ENCODE measurements at places on chromosomes 12 and 14. TPM values are rescaled to one million over a fixed set of nuclear protein-coding genes. Genes with fewer than 3 reads are reported as not detected.

- no peak overlapping the region for H3K4me3 ChIP-seq
- no peaks in the 10 kb centered on the region for H3K4me1 ChIP-seq
- H3K27me3 ChIP-seq, result no peaks in the 10 kb centered on the region
These were observed 64.9 kb downstream of the LLPH start for GRCh38 chr12:66065641-66066136.

GRCh38 chr12:18375131-18375530 is 113.8 kb downstream of the PIK3C2G start:
- H3K27ac ChIP-seq, result no peak overlapping the region
- H3K4me1 ChIP-seq, result no peaks in the 10 kb centered on the region
- no peak for DNase-seq
- no peaks in the 10 kb centered on the region for H3K36me3 ChIP-seq
- no peak overlapping the region for H3K4me3 ChIP-seq

DNA sequence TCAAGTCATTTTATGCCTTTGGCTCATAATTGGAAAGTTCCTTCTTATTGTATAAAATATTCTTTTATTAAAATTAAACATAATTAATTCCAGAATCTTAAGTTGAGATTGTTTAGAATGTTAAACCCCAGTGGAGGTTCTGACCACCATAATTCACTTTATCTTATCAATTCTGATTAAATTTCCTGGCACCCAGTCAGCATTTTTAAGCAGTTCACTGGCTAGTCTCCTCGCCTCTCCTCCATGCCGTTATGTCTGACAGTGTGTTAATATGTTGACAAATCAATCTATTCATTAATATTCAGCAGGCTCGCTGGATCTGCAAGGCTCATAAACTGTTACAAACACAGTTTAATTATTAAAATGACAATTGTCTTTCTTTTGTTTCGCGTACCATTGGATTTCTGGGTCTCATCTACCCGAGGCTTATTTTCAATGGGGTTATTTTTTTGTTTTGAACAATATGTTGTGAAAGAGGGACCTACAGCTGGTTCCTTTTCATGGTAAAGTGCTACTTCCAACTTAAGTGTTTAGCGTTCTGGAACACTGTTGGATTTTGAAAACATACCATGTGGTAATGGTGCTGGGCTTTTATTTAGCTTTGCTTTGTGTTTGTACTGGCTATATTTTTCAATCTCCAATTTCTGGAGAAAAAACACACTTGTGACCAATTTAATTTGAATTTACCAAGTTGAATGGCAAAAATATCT is 339.7 kb downstream of the PRKD1 start:
- H3K27ac ChIP-seq, result peak overlapping the region; percentile 45
- no peaks in the 10 kb centered on the region for H3K36me3 ChIP-seq
- DNase-seq, result no peak
- peak overlapping the region; percentile 12 for H3K4me3 ChIP-seq
- peaks cover 15% of the 10 kb centered on the region for H3K4me1 ChIP-seq

- no peaks in the 10 kb centered on the region for H3K27me3 ChIP-seq
- H3K4me3 ChIP-seq, result no peak overlapping the region
- no peak overlapping the region for H3K27ac ChIP-seq
- peaks cover 17% of the 10 kb centered on the region for H3K36me3 ChIP-seq
- no peak for DNase-seq
- peaks cover 4% of the 10 kb centered on the region for H3K4me1 ChIP-seq
These were observed 13.1 kb downstream of the C2CD5 start for GRCh38 chr12:22531205-22531604.

DNA sequence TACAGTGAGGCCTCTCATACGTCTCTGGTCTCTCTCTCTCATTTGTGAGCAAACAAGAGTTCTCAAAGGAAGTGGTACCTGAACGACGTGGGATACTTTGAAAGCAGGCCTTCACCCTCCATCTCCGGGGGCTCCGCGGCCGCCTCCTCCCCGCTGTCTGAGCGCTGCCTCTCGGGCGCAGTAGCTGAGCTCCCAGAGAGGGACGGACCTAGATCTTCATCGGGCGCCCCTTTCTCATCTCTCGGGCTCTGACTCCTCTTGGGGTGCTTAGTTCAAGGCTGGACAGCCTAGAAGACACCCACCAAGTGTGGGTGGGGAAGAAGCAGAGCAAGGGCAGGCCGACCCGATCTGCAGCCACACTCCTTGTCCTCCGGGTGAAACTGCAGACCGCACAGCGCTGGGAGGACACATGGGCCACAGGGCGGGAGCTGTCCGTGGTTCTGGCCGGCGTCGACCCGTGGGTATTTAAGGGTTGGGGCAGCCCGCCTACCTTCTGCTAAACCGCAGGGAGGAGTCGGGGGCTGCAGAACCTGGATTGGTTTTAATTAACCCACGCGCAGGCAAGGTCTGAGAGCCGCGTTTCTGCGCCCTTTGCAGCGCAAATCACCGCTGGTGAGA is 92.7 kb downstream of the PAH start:
- no peaks in the 10 kb centered on the region for H3K4me1 ChIP-seq
- no peaks in the 10 kb centered on the region for H3K36me3 ChIP-seq
- no peak overlapping the region for H3K4me3 ChIP-seq
- DNase-seq, result peak; percentile 31
- H3K27me3 ChIP-seq, result no peaks in the 10 kb centered on the region

- H3K4me3 ChIP-seq, result no peak overlapping the region
- H3K4me1 ChIP-seq, result no peaks in the 10 kb centered on the region
- no peaks in the 10 kb centered on the region for H3K36me3 ChIP-seq
- no peak for DNase-seq
- H3K27ac ChIP-seq, result peak overlapping the region; percentile 19
These were observed 90.3 kb downstream of the RPS6KA5 start for GRCh38 chr14:90970167-90970600.

DNA sequence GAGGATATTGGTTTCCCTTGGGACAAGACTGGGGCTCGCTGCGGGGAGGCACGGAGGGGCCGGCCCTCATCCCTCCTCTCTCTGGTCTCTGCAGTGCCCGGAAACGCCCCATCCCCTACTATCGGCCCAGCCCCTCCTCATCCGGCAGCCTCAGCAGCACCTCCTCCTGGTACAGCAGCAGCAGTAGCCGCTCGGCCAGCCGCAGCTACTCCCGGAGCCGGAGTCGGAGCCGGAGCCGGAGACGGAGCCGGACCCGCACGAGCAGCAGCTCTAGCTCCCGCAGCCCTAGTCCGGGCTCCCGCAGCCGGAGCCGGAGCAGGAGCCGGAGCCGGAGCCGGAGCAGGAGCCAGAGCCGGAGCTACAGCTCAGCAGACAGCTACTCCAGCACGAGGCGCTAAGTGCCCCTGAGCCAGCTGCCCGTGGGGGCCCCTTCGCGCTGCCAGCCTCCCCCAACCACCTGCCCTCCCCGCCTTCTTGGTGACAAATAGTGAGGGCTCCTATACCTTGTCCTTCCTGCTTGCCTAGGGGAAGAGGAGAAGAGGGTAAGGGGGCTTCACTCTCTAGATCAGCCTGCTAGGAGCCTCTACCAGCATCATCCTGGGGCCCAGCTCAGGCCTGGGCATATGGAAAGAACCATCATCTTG is 22.2 kb upstream of the HSPB8 start:
- no peak for DNase-seq
- H3K36me3 ChIP-seq, result no peaks in the 10 kb centered on the region
- no peaks in the 10 kb centered on the region for H3K4me1 ChIP-seq

- no peaks in the 10 kb centered on the region for H3K36me3 ChIP-seq
- DNase-seq, result no peak
- no peaks in the 10 kb centered on the region for H3K4me1 ChIP-seq
- H3K27ac ChIP-seq, result no peak overlapping the region
These were observed 99.2 kb downstream of the SLC5A8 start for GRCh38 chr12:101110866-101111265.

GRCh38 chr12:131897276-131897675 is 2.9 kb downstream of the ULK1 start:
- H3K27ac ChIP-seq, result peak overlapping the region; percentile 93
- no peaks in the 10 kb centered on the region for H3K27me3 ChIP-seq
- DNase-seq, result peak; percentile 35
- peaks cover 6% of the 10 kb centered on the region for H3K36me3 ChIP-seq
- H3K4me3 ChIP-seq, result no peak overlapping the region

DNA sequence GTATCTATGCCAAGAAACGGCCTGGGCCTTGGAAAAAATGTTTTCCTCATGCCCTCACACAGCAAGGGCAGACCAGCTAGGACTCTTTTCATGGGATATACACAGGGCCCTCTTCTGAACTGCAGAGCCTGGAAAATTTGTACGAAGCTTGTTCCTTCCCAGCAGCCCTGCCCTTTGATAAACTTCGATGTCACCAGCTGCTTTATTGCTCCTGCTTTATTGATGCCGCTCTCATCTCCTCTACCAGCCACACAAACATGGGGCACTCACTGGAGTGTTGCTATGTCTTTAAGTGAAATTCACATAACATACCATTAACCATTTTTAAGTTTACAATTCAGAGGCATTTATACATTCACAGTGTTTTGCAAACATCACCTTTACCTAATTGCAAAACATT is 197.9 kb downstream of the KTN1 start:
- no peak for DNase-seq
- no peaks in the 10 kb centered on the region for H3K4me1 ChIP-seq
- H3K4me3 ChIP-seq, result no peak overlapping the region

GRCh38 chr14:77097006-77097699 is 905 bp upstream of the CIPC start:
- no peaks in the 10 kb centered on the region for H3K27me3 ChIP-seq
- H3K27ac ChIP-seq, result peak overlapping the region; percentile 84
- no peak for DNase-seq

- no peak for DNase-seq
- peaks cover 13% of the 10 kb centered on the region for H3K4me1 ChIP-seq
- no peak overlapping the region for H3K27ac ChIP-seq
- H3K27me3 ChIP-seq, result no peaks in the 10 kb centered on the region
These were observed 35.8 kb downstream of the USP15 start for GRCh38 chr12:62296001-62296400.

- H3K27me3 ChIP-seq, result no peaks in the 10 kb centered on the region
- DNase-seq, result no peak
- H3K36me3 ChIP-seq, result no peaks in the 10 kb centered on the region
- no peak overlapping the region for H3K27ac ChIP-seq
- no peaks in the 10 kb centered on the region for H3K4me1 ChIP-seq
- no peak overlapping the region for H3K4me3 ChIP-seq
These were observed 16.1 kb upstream of the TSPAN9 start for GRCh38 chr12:3061059-3061458.

- no peak overlapping the region for H3K27ac ChIP-seq
- peak overlapping the region; percentile 82 for H3K4me3 ChIP-seq
- peaks cover 51% of the 10 kb centered on the region for H3K4me1 ChIP-seq
- H3K36me3 ChIP-seq, result no peaks in the 10 kb centered on the region
These were observed 2.1 kb downstream of the DIP2B start for GRCh38 chr12:50506753-50507473.

DNA sequence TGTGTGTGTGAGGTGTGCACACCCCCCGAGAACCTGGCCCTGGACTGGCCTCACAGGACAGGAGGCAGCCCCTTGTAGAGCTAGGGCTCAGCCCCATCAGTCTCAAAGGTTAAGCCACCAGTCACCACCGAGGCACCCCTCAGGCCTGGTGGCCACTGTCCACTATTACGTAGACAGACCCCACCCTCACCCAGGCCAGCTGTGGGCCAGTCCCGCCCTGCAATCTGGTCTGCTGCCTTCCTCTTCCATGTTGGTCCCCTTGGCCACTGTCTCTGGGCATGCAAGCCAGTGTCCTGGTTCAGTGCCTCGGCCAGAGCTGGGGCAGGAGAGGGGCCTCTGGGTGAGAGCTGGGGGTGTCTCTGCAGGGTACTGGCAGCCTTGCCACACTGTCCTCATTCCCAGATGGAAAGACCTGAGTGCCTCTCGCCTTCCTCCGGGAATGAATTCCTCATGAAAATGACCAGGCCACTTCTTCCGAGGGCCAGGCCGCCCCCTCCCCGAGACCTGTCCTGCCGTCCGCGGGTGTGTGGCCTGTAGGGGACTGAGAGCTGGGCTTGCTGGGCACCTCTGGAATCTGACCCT is 897 bp upstream of the TEX22 start:
- H3K36me3 ChIP-seq, result no peaks in the 10 kb centered on the region
- peaks cover 17% of the 10 kb centered on the region for H3K4me1 ChIP-seq
- no peak overlapping the region for H3K4me3 ChIP-seq
- DNase-seq, result no peak
- H3K27me3 ChIP-seq, result no peaks in the 10 kb centered on the region
- no peak overlapping the region for H3K27ac ChIP-seq

GRCh38 chr12:92844151-92844763 is 84.8 kb downstream of the EEA1 start:
- H3K36me3 ChIP-seq, result no peaks in the 10 kb centered on the region
- H3K27ac ChIP-seq, result no peak overlapping the region
- H3K4me1 ChIP-seq, result peaks cover 4% of the 10 kb centered on the region
- H3K27me3 ChIP-seq, result no peaks in the 10 kb centered on the region
- no peak for DNase-seq

- no peaks in the 10 kb centered on the region for H3K27me3 ChIP-seq
- no peak overlapping the region for H3K27ac ChIP-seq
- no peak for DNase-seq
- H3K4me3 ChIP-seq, result no peak overlapping the region
- no peaks in the 10 kb centered on the region for H3K4me1 ChIP-seq
These were observed 159.9 kb upstream of the TMTC1 start for GRCh38 chr12:29943683-29944082.

GRCh38 chr14:68740788-68741476 is 51.9 kb downstream of the ZFP36L1 start:
- no peaks in the 10 kb centered on the region for H3K27me3 ChIP-seq
- H3K36me3 ChIP-seq, result no peaks in the 10 kb centered on the region
- no peak overlapping the region for H3K4me3 ChIP-seq
- H3K4me1 ChIP-seq, result no peaks in the 10 kb centered on the region
- DNase-seq, result no peak
- no peak overlapping the region for H3K27ac ChIP-seq

DNA sequence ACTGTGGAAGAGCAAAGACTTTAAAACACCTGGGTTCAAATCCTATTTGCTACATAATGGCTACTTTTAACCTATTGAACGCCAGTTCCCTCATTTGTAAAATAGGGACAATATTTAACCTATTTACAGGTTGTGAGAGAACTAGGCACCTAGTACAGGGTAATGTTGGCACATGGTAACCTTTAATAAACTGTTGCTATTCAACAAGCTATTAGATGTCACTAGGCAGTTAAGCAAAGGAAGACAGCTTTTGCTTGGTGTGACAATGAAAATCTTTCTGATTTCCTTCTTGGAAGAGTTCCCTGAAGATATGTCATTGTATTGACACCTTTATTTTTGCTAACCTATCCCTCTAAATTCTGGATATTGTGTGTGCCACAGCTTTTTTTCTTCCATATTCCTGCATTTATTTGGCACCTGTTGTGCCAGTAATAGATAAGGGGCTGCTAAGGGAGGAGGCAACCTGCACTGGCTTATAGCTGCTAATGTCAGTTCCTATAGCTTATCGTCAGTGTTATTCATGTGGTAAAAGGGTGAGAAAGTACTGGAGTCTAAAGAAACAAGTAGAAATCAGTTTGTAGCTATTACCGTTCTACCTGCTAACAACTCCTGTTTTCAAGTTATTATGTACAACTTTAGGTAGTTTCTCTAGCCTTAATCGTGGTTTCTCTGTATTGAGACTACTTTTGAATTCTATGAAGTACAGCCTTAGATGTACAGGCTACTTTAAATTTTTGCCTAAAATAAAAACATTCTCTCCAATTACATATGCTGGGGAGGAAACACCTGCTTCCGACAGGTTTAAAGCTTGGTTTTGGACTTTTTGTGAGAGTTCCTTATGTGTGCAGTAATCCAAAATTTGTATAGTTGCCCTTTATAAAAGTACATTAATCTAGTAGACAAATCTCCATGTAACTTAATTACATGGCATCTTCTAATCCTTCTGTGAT is 24.3 kb downstream of the HIF1A start:
- H3K27me3 ChIP-seq, result no peaks in the 10 kb centered on the region
- no peak for DNase-seq
- H3K27ac ChIP-seq, result no peak overlapping the region
- no peaks in the 10 kb centered on the region for H3K36me3 ChIP-seq

The ESR2 gene
- 30.2 TPM for total RNA-seq

The RAB15 gene
- total RNA-seq, result 1.6 TPM

The PLEKHG7 gene
- total RNA-seq, result not detected

The C12orf60 gene
- total RNA-seq, result 2.8 TPM

The CABP1 gene
- 2.4 TPM for total RNA-seq

The PLA2G1B gene
- total RNA-seq, result 5.4 TPM

The TSPAN11 gene
- total RNA-seq, result 1.1 TPM

The RGS6 gene
- 0.06 TPM for total RNA-seq

The CD163 gene
- total RNA-seq, result 690 TPM

Data from adrenal gland (tissue), 19 donors.